ENCODE measurements at places on chromosomes 4 and X. TPM values are rescaled to one million over a fixed set of nuclear protein-coding genes. Genes with fewer than 3 reads are reported as not detected.

PROM1 gene
- 60.8 TPM for total RNA-seq

DCAF8L2 gene
- total RNA-seq = not detected

VEGFC gene
- total RNA-seq = 3.1 TPM

TBC1D8B gene
- total RNA-seq = 1.1 TPM

PNMA5 gene
- not detected for total RNA-seq

CLNK gene
- total RNA-seq = not detected

PNMA6A gene
- 9.7 TPM for total RNA-seq

TMEM185A gene
- total RNA-seq = 28.5 TPM

USP17L19 gene
- total RNA-seq = not detected

ANK2 gene
- 55.6 TPM for total RNA-seq

PAGE4 gene
- not detected for total RNA-seq

NKX3-2 gene
- total RNA-seq = 4.0 TPM

COL4A6 gene
- total RNA-seq = 21.5 TPM

FBXW7 gene
- total RNA-seq = 42.4 TPM

DRD5 gene
- total RNA-seq = not detected

UGT2B11 gene
- total RNA-seq = not detected

TMEM255A gene
- total RNA-seq = 0.70 TPM

DNA sequence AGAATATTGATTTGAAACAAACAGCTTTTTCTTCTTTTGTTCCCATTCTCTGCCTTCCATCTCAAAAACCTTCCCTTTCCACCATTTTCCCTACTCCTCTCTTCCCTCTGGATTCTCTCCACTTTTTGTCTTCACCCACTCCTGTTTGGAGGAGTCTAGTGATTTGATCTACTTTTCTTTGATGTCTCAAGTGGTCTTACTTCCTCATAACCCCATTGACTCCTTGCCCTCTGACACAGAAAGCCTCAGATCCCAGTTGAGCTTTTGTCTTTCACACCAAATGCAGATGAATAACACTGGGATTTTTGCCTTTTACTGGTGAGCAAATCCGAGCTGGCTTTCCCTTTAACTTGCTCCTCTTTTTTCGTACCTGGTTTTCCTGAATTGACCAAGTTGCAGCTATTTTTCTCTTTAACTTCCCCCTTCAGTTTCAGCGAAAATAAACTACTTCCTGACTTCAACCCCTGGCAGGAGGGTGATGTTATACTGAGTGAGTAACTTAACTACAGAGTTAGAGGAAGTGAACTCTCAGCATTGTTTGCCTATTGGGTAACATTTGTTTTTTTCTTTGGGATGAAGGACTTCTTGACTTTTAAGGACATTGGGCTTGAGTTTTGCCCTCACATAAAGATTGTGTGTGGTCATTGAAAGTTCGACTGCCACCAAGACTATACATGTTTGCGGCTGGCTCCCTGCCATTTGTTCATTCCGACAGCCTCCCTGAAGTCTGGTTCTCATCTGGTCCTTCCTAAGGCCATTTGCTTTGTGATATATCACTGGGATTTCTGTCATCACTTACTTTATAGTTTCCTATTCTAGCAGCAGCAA, 392.8 kb upstream of the NR3C2 start:
- no peak for DNase-seq
- peaks cover 14% of the 10 kb centered on the region for H3K4me1 ChIP-seq
- no peak overlapping the region for H3K4me3 ChIP-seq
- no peak overlapping the region for H3K27ac ChIP-seq
- H3K27me3 ChIP-seq = no peaks in the 10 kb centered on the region
- H3K36me3 ChIP-seq = no peaks in the 10 kb centered on the region

DNA sequence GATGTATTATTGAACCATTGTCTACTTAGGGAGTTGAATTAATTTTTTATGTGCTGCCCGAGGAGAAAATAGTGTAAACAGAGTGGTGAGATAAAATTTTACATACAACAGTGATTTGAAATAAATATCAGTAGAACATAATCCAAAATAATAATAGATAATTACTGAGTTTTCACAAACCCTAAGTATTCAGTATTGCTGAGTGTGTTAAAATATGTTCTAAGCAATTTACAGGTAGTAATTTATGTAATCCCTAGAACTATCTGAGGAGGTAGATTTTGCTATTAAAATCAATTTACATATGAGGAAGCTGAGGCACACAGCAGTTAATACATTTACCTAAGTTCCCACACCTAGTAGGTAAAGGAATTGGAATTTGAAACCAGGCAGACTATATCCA, 134.7 kb upstream of the FAT1 start:
- no peak for DNase-seq
- H3K27ac ChIP-seq = no peak overlapping the region
- H3K4me1 ChIP-seq = no peaks in the 10 kb centered on the region
- H3K27me3 ChIP-seq = no peaks in the 10 kb centered on the region
- peaks cover 8% of the 10 kb centered on the region for H3K36me3 ChIP-seq

- no peak for DNase-seq
- no peaks in the 10 kb centered on the region for H3K27me3 ChIP-seq
- no peaks in the 10 kb centered on the region for H3K36me3 ChIP-seq
- peaks cover 10% of the 10 kb centered on the region for H3K4me1 ChIP-seq
- H3K27ac ChIP-seq = no peak overlapping the region
These were observed 290.2 kb downstream of the STK32B start for GRCh38 chr4:5341526-5341925.

DNA sequence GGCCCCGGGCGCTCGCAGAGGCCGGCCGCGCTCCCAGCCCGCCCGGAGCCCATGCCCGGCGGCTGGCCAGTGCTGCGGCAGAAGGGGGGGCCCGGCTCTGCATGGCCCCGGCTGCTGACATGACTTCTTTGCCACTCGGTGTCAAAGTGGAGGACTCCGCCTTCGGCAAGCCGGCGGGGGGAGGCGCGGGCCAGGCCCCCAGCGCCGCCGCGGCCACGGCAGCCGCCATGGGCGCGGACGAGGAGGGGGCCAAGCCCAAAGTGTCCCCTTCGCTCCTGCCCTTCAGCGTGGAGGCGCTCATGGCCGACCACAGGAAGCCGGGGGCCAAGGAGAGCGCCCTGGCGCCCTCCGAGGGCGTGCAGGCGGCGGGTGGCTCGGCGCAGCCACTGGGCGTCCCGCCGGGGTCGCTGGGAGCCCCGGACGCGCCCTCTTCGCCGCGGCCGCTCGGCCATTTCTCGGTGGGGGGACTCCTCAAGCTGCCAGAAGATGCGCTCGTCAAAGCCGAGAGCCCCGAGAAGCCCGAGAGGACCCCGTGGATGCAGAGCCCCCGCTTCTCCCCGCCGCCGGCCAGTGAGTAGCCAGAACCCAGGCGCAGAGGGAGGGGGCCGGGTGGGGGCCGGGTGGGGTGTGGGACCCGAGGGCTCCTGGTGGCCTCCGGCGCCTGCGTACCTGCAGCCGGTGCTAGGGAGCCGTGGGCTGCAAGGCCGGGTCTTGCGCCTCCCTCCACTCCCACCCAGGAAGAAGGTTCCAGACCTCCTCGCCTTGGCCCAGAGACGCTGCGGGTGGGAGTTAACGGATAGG, 534 bp downstream of the MSX1 start:
- H3K4me3 ChIP-seq = peak overlapping the region; percentile 90
- no peak overlapping the region for H3K27ac ChIP-seq
- DNase-seq = no peak

DNA sequence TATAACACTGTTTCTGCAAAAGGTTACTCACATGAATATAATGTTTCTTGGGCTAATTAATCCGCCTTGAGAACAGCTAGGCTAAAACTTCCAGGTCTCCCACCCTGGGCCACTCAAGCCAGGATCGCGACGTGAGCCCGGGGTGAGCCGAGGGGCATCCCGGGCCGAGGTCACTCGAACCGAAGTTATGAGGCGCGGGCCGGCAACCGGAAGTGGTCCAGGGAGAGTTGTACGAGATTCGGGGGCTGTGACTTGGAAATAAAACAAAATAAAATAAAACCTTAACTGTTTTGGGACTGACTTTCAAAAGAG, 317 bp downstream of the CMC4 start:
- no peak for DNase-seq
- peaks cover 36% of the 10 kb centered on the region for H3K4me1 ChIP-seq
- peak overlapping the region; percentile 85 for H3K4me3 ChIP-seq
- H3K27ac ChIP-seq = peak overlapping the region; percentile 86
- no peaks in the 10 kb centered on the region for H3K27me3 ChIP-seq

- DNase-seq = no peak
- H3K36me3 ChIP-seq = no peaks in the 10 kb centered on the region
- H3K4me3 ChIP-seq = no peak overlapping the region
- no peak overlapping the region for H3K27ac ChIP-seq
- no peaks in the 10 kb centered on the region for H3K27me3 ChIP-seq
These were observed 28.6 kb downstream of the CLNK start for GRCh38 chr4:10655968-10656367.

DNA sequence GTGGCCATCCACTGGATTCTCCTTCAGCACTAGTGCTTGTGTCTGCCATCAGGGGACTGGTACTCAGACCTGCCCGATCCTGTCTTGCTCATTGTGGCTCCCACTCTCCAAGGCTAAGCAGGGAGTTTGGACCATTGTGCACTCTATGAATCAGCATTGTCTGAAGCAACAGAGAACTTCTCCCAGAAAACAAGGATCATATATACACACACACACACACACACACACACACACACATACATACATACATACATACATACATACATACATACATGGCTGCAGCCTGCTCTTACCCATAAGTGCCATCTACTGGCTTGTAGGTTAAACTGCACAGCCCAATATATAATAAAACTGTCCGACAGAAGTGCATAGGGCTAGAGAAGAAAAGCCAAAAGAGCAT, 345.3 kb upstream of the LCORL start:
- H3K36me3 ChIP-seq = no peaks in the 10 kb centered on the region
- H3K27ac ChIP-seq = no peak overlapping the region
- no peak for DNase-seq
- H3K4me3 ChIP-seq = no peak overlapping the region
- H3K27me3 ChIP-seq = peaks cover 5% of the 10 kb centered on the region
- H3K4me1 ChIP-seq = no peaks in the 10 kb centered on the region

GRCh38 chr4:48149827-48150370, 15.8 kb upstream of the TXK start:
- DNase-seq = no peak
- no peaks in the 10 kb centered on the region for H3K36me3 ChIP-seq
- no peak overlapping the region for H3K27ac ChIP-seq
- H3K4me1 ChIP-seq = no peaks in the 10 kb centered on the region

GRCh38 chr4:7876201-7876875, 63.3 kb downstream of the AFAP1 start:
- H3K36me3 ChIP-seq = peaks cover 7% of the 10 kb centered on the region
- H3K4me1 ChIP-seq = peaks cover 54% of the 10 kb centered on the region
- H3K27ac ChIP-seq = no peak overlapping the region
- DNase-seq = peak; percentile 8

DNA sequence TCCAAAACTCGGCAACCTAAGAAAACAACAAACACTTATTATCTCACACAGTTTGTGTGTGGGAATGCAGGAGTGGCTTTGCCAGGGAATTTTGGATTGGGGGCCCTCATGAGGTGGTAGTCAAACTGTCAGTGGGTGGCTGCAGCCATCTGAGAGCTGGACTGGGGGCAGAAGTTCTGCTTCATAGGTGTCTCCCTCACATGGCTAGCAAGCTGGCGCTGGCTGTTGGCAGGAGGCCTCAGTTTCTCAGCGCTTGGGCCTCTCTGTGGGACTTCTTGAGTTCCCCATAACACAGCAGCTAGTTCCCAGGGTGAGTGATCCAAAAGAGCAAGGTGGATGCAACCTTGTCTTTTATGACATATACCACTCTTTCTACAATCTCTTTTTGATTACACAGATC, 26.0 kb upstream of the RASL11B start:
- H3K36me3 ChIP-seq = no peaks in the 10 kb centered on the region
- peaks cover 25% of the 10 kb centered on the region for H3K4me1 ChIP-seq
- DNase-seq = no peak
- H3K27me3 ChIP-seq = no peaks in the 10 kb centered on the region

- H3K36me3 ChIP-seq = peaks cover 2% of the 10 kb centered on the region
- H3K27ac ChIP-seq = peak overlapping the region; percentile 94
- peaks cover 26% of the 10 kb centered on the region for H3K4me1 ChIP-seq
- H3K4me3 ChIP-seq = peak overlapping the region; percentile 92
- H3K27me3 ChIP-seq = no peaks in the 10 kb centered on the region
These were observed 1.0 kb downstream of the AGA start for GRCh38 chr4:177441061-177441802.

DNA sequence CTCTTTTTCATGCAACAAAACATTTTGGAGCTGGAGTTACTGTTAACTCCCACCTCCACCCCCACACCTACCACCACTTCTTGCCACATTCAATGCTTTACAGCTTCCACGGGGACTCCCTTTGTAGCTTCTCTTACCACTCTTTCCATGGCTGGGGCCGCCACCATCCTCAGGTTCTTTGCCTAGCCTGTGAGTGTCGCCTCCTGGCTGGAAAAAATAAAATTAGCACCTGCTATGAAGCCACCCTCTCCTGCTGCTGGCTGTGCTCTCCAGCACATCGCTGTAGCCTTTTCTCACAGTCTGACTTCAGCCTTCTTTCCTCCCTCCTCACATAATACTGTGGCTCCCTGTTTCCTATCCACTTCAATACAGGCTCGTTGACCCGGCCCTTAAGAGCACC, 114.4 kb downstream of the FRAS1 start:
- no peaks in the 10 kb centered on the region for H3K36me3 ChIP-seq
- no peak overlapping the region for H3K4me3 ChIP-seq
- H3K4me1 ChIP-seq = peaks cover 10% of the 10 kb centered on the region
- no peak overlapping the region for H3K27ac ChIP-seq
- DNase-seq = no peak

DNA sequence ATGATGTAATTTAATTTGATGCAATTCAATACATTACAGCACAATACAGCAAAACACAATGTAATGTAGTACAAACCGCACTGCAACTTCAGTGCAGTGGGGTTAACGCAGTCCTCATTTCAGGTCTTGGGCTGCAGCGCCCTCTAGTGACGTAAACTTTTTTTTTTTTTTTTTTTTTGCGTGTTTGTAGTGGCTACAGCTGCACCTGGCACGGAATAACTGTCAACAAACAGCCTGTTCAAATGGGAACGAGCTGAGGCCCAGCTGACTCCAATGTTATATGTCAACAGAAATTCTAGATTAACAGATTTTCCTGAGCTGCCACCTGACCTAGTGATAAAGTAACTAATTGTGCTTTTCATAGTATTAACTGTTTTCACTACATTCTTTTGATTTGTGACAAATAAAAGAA, 33.5 kb upstream of the RASSF6 start:
- peak; percentile 8 for DNase-seq
- H3K27ac ChIP-seq = no peak overlapping the region
- H3K36me3 ChIP-seq = no peaks in the 10 kb centered on the region
- no peak overlapping the region for H3K4me3 ChIP-seq
- no peaks in the 10 kb centered on the region for H3K4me1 ChIP-seq
- H3K27me3 ChIP-seq = no peaks in the 10 kb centered on the region

DNA sequence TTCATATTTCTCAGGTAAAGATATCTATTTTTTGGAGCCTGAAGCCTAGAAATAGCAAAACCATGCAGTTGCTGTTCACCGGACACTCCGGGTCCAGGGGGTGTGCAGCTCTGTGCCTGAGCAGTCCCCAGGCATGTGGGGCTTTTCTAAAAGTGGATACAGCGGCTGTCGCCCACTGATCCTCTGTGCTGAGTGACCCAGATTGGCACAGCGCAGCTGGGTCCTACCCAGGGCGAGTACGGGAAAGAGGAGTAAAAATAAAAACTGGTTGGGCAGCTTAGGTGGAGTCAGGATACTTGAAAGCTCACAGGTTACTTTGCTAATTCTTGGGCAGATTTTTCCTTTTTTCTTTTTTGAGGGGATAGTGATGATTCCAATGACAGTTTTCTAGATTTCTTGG, 118.8 kb downstream of the UCHL1 start:
- no peak for DNase-seq
- H3K27ac ChIP-seq = no peak overlapping the region
- no peaks in the 10 kb centered on the region for H3K27me3 ChIP-seq
- no peaks in the 10 kb centered on the region for H3K4me1 ChIP-seq
- H3K4me3 ChIP-seq = no peak overlapping the region
